ENCODE measurements at places on chromosomes 5 and 9.

- DNase-seq: no peak
Measured at GRCh38 chr5:25515525-25515924, 870.7 kb upstream of the CDH10 start.

- DNase-seq: no peak
Measured at GRCh38 chr5:156394642-156395305, 67.8 kb downstream of the SGCD start.

DNA sequence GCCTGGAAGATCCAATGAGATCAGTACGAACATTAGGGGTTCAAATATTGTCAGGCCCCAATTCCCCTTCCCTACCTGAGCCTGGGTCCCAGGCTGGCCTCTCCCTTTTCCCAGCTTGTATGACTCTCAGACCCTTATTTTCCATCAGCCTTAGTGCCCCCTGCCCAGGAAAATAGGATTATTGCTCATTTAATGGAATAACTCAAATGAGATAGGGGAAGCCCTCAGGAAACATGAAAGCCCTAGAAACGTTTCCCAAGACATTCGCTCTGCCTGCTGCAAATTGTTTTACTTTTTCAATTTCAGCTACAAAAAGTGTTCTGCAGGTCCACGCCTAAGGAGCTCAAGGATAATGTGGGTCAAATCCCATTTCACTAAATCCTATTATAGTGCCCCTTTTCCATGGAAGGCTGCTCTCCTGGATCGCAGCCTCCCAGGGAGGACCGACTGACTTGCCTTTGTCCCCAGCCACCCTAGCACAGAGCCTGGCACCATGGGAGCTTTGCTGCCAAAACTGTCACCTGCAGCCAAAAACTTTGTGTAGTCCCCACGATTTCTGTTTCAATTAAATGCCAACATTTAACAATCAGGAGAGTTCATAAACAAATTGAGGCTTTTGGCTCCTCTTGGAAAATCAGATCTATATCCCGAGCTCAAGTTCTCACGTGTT, 46.9 kb downstream of the THOC3 start:
- DNase-seq: no peak

GRCh38 chr5:68409259-68409658, 193.7 kb downstream of the PIK3R1 start:
- no peak for DNase-seq

DNA sequence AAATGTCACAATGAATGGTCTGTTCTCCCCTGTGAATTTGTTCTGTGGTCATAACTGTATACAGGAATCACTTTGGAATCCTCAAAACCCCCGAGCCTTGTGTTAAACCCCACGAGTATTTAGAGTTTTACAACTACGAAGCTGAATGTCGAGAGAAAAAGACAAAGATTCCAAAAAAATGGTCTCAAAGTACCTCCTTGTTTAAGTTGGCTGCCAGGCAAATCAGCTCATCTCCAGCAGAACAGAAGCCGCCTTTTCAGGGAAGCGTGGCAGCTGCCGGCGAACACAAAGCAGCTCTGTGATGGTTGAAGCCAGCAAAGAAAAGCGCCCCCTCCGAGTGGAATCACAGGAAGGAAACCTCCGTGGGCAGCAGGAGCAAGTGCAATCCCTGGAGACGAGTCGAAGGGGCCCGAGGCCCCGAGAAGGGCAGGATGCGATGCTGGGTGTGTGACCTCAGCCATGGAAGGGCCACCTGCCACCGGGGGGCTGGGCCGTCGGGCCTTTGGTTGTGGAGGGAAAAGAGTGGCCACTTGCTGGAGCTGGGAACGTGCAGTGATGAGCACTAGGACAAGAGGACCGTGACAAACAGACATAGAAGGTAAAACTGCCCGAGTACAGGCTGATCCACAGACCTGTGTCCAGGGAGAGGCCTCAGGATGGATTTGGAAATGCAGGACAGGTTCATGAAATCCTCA, 706.4 kb downstream of the SEMA5A start:
- no peak for DNase-seq
